SIG-M5 (cell line): ENCODE measurements at places on chromosomes 4 and X.

DNA sequence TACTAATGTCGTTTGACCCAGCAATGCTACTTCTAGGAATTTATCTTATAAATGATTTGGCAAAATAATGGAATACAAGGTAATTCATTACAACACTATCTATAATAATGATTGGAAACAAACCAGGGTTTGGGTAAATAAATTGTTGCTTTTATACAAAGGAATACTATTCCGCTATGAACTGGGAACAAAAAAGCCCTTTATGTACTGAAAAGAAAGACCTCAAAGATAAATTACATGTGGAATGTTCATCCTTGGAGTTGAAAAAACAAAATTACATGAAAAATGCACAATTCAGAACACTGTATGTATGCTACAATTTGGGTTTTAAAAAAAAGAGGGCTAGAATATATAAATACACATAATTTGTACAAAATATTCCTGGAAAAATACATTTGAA, 5.2 kb upstream of the NUP54 start:
- no peak for DNase-seq

GRCh38 chr4:99405433-99406115, 29.6 kb downstream of the ADH7 start:
- DNase-seq: no peak

DNA sequence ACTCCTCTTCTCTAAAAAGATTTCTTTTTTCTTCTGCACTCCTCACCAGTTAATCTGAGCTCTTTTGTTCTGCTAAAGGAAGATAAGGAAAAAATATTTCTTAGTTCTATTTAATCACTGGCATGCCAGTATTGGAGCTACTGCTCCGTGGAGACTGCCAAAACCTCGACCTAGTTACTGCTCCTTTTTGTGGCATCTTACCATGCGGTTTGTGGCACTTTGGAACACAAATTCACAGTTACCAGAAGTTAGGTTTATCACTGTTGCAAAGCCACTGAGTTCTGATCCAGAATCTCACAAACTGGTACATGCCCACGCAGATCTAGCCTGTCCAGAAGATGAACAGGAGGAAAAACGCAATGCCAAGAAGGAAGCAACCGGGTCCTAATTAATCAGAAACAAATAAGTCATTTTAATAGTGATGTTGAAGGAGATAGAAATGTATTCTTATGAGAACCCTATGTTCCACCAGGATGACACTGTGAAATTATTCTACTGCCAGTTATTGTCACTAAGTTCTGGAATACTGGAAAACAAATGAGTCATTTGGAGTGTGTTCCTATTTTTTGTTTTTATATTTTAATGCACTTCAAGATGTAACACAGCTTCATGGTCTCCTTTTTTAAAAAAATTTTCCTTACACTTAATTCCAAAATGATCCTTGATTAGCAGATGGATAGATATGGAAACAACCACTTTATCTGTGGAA, 106.7 kb upstream of the GK2 start:
- no peak for DNase-seq

DNA sequence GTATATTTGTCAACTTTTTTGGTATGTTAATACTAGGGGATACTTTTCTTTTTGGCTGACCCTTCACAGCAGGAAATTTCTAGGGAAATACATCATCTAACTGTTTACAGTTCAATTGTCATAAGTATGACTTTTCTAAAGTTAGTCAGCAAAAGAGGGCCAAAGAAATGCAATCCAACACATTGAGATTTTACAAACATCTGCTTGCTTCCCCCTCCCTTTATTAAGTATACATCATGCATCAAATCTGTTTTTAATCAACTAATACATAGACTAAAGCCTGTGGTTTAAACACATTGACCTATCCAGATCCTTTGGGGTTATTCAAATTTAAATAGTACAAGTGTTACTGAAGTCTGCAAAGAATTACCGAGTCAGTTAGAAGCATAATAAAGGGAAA, 93.9 kb downstream of the MID1 start:
- no peak for DNase-seq

DNA sequence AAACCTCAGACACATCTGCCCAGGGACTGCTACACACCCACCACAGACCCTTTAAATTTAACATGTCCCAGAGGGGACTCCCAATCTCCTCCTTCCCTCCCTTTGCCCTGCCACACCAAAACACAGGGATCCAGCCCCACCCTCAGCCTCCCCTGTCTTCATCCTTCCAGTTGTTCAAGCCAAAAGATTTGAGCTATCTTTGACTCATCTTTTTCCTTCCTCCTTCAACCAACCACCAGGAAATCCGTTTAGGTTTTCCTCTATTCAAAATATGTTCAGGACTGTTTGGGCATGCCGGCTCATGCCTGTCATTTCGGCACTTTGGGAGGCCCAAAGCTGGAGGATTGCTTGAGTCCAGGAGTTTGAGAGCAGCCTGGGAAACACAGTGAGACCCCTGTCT, 6.9 kb upstream of the STK32B start:
- no peak for DNase-seq

DNA sequence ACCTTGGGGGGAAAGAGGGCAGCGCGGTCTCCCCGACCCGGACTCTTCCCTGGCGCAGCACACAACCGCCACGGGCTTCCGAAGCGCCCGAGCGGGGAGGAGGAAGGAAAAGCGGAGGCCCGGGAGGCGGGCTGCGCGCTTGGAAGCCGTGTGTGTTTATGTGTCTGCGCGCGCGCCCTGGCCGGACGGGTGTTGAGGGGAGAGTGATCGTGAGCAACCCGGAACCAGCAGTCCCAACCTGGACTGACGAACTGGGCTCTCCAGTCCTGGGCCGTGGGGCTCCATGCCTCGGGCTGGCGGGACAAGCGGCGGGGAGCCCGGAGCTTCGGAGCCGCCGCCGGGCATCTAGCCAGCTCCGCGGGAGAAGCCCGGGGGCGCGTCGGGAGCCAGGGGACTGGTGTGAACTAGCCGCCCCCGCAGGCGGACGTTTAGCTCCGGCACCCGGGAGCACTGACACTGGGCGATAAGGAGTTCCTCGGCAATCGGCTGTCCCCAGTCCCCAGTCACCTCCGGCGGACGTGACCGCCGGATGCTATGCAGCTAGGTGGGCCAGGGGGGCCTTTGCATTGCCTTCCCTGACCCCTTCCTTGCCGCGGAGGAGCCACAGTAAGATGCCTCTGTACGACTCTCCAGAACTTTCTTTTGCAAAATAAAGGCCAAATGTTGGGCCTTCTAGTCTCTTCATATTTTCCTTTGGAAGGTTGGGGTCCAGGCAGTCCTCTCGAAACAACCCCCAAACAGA, 74.8 kb upstream of the BCOR start:
- no peak for DNase-seq

GRCh38 chr4:24203926-24204325, 314.1 kb upstream of the PPARGC1A start:
- DNase-seq: no peak

GRCh38 chr4:185099024-185099682, 43.9 kb upstream of the SLC25A4 start:
- no peak for DNase-seq

DNA sequence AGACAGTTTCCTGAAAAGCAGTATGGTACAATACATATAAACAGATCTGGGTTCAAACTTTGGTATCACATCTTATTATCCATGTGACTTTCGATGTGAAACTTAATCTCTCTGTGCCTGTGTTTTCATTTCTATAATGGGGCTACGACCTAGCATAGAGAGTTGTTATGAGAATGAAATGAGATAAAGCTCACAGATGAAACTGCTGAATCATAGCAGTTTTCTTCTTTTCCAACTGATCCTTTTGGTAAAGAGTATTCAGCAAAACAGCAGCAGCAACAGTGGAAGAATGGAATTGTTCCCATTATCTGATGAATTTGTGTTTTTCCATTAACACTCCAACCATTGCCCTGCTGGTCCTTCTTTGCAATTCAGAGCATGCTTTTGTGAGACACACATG, 16.3 kb downstream of the AMBN start:
- no peak for DNase-seq

- no peak for DNase-seq
Measured at GRCh38 chrX:130769835-130770234, 133.2 kb downstream of the ENOX2 start.

DNA sequence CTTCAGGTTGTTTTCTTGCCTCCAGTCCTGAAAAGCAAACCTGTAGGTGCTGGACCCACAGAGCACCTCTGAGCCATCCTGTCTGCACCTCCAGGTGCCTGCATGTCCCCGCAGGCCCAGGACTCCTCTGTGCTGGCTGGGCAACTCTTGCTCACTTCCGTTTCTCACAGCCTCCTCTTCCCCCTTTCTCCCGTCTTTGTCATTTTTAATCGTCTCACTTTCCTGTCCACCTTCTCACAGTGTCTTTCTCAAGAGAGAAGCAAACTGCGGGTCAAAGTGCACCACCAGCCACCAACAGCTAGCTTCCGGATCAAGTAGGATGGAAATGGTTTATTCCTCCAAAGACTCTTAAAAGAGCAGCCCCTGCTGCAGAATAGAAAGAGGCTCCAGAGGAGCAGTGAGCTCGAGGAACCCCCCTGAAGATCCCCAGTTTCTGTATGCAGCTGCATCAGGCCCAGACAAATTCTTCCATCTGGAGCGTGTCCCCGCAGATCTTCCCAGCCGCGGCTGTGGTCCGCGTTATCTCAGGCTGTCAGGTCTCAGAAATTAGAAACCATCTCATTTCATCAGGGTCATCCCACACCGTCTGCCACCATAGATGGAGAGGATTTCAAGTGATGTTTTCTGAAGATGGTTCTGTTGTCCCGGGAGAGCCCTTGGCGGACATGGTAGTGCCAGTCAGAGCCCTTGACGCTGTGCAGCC, 87.7 kb downstream of the FHDC1 start:
- no peak for DNase-seq

- DNase-seq: no peak
Measured at GRCh38 chr4:89173336-89174090, 62.2 kb downstream of the TIGD2 start.

GRCh38 chrX:124232523-124233201, 99.8 kb upstream of the TEX13D start:
- DNase-seq: no peak
